ENCODE measurements at places on chromosomes 4 and X.

- DNase-seq: no peak
These were observed 1.4 kb downstream of the SEPSECS start for GRCh38 chr4:25158817-25159216.

- DNase-seq: no peak
These were observed 56.4 kb downstream of the SPCS3 start for GRCh38 chr4:176376032-176376614.

- DNase-seq: no peak
These were observed 60.0 kb upstream of the ALB start for GRCh38 chr4:73344106-73344505.

- DNase-seq: no peak
These were observed 16.2 kb downstream of the GPC3 start for GRCh38 chrX:133969191-133969590.

DNA sequence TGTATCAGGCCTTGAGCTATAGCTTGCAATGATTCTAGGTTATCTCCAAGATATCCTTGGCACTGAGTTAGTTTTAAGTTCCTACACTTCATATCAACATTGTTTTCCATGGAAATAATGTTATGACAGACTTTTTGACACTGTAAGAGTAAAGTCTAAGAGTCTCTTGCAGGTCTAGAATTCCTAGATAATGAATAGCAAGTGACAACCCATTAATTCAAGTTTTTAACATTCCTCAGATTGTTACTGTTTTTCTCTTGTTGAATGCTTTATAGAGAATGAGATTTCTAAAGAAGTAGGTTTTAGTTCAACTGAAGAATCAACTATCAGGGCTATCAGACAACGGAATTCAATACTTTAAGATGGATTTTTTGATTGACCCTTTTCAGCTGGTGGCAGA, 276.1 kb downstream of the PPP3CA start:
- DNase-seq: no peak

- no peak for DNase-seq
These were observed 67.9 kb upstream of the AADAT start for GRCh38 chr4:170157670-170158069.

DNA sequence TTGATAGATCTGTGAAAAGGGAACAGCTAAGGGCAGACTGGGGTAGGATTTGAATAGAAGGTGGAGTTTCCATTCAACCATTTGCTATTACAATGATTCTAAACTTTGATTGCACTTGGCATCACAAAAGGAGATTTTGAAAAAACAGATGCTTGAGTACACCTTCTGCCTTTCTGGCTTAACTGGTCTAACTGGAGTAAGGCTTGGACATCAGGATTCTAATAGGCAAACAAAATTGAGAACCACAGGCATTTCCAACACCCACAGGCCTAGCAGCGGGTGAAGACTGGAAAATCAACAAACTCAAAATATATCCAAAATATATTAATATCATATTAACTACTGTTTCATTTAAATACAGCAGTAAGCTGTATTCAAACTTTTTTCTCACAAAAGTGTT, 1.9 kb upstream of the VEGFC start:
- DNase-seq: no peak

GRCh38 chr4:27048429-27049238, 188.0 kb downstream of the STIM2 start:
- DNase-seq: no peak

DNA sequence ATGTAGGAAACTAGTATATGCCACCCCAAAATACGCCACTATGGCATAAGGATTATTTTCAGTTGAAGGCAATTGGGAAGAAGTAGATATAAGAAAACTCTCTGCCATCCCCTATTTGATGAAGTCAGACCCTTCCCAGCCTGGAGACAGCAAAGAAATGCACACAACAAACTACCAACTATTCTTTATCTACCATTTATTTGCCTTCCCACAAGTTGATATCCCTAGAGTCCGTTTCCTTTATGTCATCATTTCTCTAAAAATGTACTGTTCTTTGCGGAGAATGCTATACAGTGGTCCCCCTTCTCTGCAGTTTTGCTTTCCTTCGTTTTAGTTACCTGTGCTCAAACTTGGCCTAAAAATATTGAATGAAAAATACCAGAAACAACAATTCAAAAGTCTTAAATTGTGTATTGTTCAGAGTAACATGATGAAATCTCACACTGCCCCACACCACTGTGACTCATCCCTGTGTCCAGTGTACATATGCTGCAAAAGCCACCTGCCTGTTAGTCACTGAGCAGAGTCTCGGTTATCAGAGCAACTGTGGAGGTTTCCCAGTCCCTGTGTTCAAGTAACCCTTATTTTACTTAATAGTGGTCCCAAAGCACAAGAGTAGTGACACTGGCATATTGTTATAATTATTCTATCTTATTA, 152.3 kb downstream of the WDFY3 start:
- DNase-seq: no peak

DNA sequence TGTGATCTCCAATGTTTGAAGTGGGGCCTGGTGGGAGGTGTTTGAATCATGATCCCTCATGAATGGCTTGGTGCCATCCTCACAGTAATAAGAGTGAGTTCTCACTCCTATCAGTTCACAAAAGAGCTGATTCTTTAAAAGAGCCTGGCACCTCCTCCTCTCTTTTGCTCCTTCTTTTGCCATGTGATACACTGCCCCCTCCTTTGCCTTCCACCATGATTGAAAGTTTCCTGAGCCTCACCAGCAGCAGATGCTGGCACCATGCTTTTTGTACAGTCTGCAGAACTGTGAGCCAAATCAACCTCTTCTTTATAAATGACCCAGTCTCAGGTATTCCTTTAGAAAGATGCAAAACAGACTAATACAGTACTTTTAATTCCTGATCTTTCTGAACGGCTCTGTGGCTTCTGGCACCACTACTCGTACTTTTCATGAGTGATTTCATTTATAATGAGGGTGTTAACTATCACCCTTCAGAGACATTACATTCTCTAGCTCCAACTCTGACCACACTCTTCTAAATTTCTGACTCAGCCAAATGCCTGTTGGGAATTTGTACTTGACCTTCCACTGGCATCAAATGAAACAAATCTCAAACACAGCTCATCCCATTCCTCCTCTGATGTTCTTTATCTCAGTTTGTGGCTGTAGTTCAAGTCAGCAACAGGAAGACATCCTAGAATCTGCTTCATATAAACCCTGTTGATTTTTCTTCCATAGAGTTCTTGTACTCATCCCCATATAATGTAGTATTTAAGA, 4.2 kb downstream of the UFSP2 start:
- no peak for DNase-seq

DNA sequence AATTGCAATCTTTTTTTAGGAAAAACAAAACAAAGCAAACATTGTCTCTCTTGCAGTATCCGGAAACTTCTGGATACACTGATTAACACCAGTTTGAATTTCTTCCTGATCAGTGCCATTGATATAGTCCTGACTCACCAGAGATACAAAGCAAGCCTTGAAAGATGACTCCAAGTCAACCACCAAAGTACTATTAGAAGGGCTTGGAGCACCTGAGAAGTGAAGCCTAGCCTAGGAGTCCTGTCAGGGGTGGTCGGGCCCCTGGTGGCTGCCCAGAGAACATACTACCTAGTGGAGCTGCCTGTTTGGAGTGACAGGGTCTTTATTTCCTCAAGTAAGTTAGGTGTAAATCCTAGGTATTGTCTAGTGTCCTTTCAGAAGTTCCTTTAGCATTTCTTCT, 593.2 kb downstream of the ZNF674 start:
- no peak for DNase-seq

DNA sequence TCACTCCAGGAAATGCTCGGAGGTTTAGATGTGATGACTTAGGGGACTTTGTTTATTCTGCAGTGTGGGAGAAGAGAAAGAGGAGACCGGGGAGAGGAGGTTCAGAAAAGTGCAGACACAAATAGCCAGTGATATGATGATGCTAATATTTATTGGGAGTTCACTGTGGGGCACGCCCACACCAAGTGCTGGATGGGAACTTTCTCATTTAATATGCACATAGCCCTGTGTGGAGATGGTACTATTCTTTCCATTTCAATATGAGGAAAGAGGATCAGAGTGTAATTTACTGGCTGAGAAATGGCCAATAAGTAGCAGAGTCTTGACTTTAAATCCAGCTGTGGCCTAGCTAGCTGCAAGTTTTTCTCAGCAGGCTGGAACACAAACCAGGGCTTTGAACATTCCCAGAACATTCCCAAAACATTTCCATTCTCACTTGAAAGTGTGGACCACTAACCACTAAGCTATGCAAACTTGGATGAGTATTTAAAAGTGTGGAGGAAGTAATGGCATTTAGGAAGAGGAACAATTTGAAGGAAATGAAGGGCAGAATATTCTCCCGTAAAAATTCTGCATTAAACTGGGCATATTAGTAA, 231.7 kb downstream of the HS3ST1 start:
- DNase-seq: no peak

DNA sequence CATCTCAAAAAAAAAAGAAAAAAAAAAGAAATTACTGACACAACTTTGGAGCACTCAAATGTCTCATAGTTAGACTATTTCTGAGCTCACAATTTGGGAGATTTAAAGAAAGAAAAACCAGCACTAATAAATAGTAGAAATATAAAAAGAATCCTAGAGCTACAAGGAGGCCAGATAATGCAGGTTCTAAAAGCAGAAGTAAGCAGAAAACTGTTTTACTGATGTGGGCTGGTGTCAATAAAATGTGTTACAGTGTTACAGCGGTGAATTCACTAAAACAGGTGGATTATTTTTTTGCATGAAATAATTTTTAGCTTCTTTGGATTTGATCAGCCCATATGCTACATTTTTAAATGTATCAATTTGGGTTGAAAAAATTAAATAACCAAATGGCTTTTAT, 375.9 kb downstream of the GPM6A start:
- no peak for DNase-seq

Data from renal cortex interstitium (tissue), 15 donors.